Subcutaneous adipose tissue (tissue), 4 donors: ENCODE measurements at places on chromosomes 16 and 17. TPM values are rescaled to one million over a fixed set of nuclear protein-coding genes. Genes with fewer than 3 reads are reported as not detected.

HASPIN gene
- total RNA-seq = 0.33 TPM

MRPL28 gene
- total RNA-seq = 59.9 TPM

CDH1 gene
- total RNA-seq = 0.98 TPM

TSNAXIP1 gene
- total RNA-seq = 0.88 TPM

PDILT gene
- total RNA-seq = not detected

XAF1 gene
- total RNA-seq = 32.9 TPM

SMG6 gene
- 24.0 TPM for total RNA-seq

KRT31 gene
- not detected for total RNA-seq

DRC3 gene
- total RNA-seq = 1.3 TPM

RRAD gene
- 15.3 TPM for total RNA-seq

PPP1R1B gene
- 16.3 TPM for total RNA-seq

BPTF gene
- 82.7 TPM for total RNA-seq

SPNS3 gene
- total RNA-seq = not detected

DHRS13 gene
- 2.9 TPM for total RNA-seq

DOC2B gene
- 13.9 TPM for total RNA-seq

ADGRG1 gene
- total RNA-seq = 10.0 TPM

FN3K gene
- 35.8 TPM for total RNA-seq

CIITA gene
- 2.8 TPM for total RNA-seq

RNF222 gene
- not detected for total RNA-seq

ARHGAP44 gene
- 1.3 TPM for total RNA-seq

TEPSIN gene
- 21.7 TPM for total RNA-seq

ADAM11 gene
- total RNA-seq = not detected

SARM1 gene
- total RNA-seq = 4.4 TPM

CD300LB gene
- 36.4 TPM for total RNA-seq

SERPINF2 gene
- 8.9 TPM for total RNA-seq

SCRN2 gene
- 194 TPM for total RNA-seq

CES5A gene
- total RNA-seq = not detected

CSH2 gene
- not detected for total RNA-seq

HAP1 gene
- not detected for total RNA-seq

KRT17 gene
- not detected for total RNA-seq

KCNJ2 gene
- 5.3 TPM for total RNA-seq

MYO1D gene
- total RNA-seq = 46.3 TPM

ABCC3 gene
- total RNA-seq = 13.4 TPM

MT1H gene
- not detected for total RNA-seq

HSD11B2 gene
- total RNA-seq = 0.22 TPM

KCTD19 gene
- total RNA-seq = not detected

FA2H gene
- total RNA-seq = not detected

WNK4 gene
- 0.19 TPM for total RNA-seq

ETV4 gene
- not detected for total RNA-seq

GPRC5C gene
- total RNA-seq = 3.8 TPM

TAC4 gene
- not detected for total RNA-seq

RAB11FIP4 gene
- total RNA-seq = 1.9 TPM

KRTAP4-9 gene
- not detected for total RNA-seq

SCGB1C2 gene
- total RNA-seq = not detected

UTS2R gene
- not detected for total RNA-seq

EFNB3 gene
- total RNA-seq = 0.22 TPM

ATP1B2 gene
- total RNA-seq = not detected

SPATA32 gene
- not detected for total RNA-seq

GRAPL gene
- 7.2 TPM for total RNA-seq
